WTC11 (cell line): ENCODE measurements at places on chromosomes 16 and 17. TPM values are rescaled to one million over a fixed set of nuclear protein-coding genes. Genes with fewer than 3 reads are reported as not detected.

Gene DNAH17
- 0.73 to 0.94 TPM (median 0.87 TPM) in 3 replicates for total RNA-seq

Gene SCIMP
- not detected in 3 replicates for total RNA-seq

Gene FBXO39
- total RNA-seq, result not detected in 3 replicates

Gene ZNF19
- 3.3 to 4.3 TPM (median 3.5 TPM) in 3 replicates for total RNA-seq

Gene ADAMTS18
- total RNA-seq, result 0.17 to 0.94 TPM (median 0.23 TPM) in 3 replicates

Gene TRPV2
- total RNA-seq, result 3.5 to 4.9 TPM (median 4.3 TPM) in 3 replicates

Gene ARMC7
- 13.2 to 15.9 TPM (median 14.8 TPM) in 3 replicates for total RNA-seq

Gene PVALEF
- total RNA-seq, result not detected in 3 replicates

Gene SLC5A11
- total RNA-seq, result 0.11 to 0.23 TPM in 2 of 3 replicates, not detected in the other

Gene DCXR
- total RNA-seq, result 114 to 130 TPM (median 120 TPM) in 3 replicates

Gene MYLK3
- 0.30 to 0.79 TPM (median 0.41 TPM) in 3 replicates for total RNA-seq

- H3K36me3 ChIP-seq, result peaks cover 35% of the 10 kb centered on the region
- no peaks in the 10 kb centered on the region for H3K27me3 ChIP-seq
- no peak overlapping the region for H3K27ac ChIP-seq
- H3K4me1 ChIP-seq, result peaks cover 10% of the 10 kb centered on the region
- DNase-seq, result no peak
These were observed 2.0 kb upstream of the TEDC2 start for GRCh38 chr16:2457946-2458345.

GRCh38 chr16:784431-784830 is 3.8 kb downstream of the RPUSD1 start:
- H3K27ac ChIP-seq, result no peak overlapping the region
- H3K27me3 ChIP-seq, result no peaks in the 10 kb centered on the region
- DNase-seq, result no peak
- no peak overlapping the region for H3K4me3 ChIP-seq

GRCh38 chr17:58052945-58053715 is 30.1 kb upstream of the DYNLL2 start:
- no peaks in the 10 kb centered on the region for H3K4me1 ChIP-seq
- no peak overlapping the region for H3K4me3 ChIP-seq
- H3K36me3 ChIP-seq, result no peaks in the 10 kb centered on the region
- no peak overlapping the region for H3K27ac ChIP-seq
- DNase-seq, result no peak
- no peaks in the 10 kb centered on the region for H3K27me3 ChIP-seq

DNA sequence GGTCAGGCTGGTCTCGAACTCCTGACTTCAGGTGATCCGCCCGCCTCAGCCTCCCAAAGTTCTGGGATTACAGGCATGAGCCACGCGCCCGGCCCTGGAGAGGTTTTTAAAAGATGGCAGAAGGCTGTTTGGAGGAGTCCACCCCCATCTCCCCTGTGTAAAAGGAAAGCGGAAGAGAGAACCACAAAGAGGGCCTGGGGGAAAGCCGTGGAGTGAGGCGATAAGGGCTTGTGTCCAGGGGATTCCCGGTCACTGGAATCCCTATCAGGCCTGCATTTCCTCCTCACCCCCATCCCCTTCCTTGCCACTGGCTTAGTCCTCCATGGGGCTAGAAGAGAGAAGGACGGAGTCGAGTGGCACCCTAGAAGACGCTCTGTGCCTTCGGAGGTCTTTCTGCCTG is at the start of gene GP1BA:
TSS of gene GP1BA (plus strand) at position 315 of the 400 bp plus-strand sequence. CDS start 328 bp downstream, outside the sequence.
- H3K36me3 ChIP-seq, result 0 out of 2 replicates have a peak, but pooled peaks cover 8% of the 10 kb centered on the region
- H3K4me1 ChIP-seq, result peaks cover 9% of the 10 kb centered on the region
- H3K27me3 ChIP-seq, result no peaks in the 10 kb centered on the region
- no peak within 1 kb of the TSS for H3K27ac ChIP-seq
- no peak within 1 kb of the TSS for H3K4me3 ChIP-seq

DNA sequence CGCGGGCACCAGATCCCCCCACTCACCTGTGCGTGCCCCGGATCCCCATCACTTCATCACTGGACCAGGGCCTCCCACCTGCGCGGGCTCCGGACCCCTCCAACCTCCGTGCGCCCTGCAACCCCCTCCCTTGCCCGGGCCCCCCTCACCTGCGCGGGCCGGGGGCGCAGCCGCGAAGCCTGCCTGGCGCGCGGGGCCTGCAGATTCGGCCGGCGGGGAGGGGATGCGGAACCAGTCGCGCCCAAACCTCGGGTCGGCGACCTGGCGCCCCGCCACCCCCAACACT is 202 bp downstream of the CEP131 start:
- H3K4me3 ChIP-seq, result peak overlapping the region; percentile 71
- DNase-seq, result no peak
- H3K4me1 ChIP-seq, result peaks cover 17% of the 10 kb centered on the region
- peaks cover 20% of the 10 kb centered on the region for H3K27me3 ChIP-seq
- no peak overlapping the region for H3K27ac ChIP-seq

- DNase-seq, result no peak
- no peaks in the 10 kb centered on the region for H3K27me3 ChIP-seq
- H3K4me3 ChIP-seq, result no peak overlapping the region
These were observed 120.3 kb downstream of the ANKRD11 start for GRCh38 chr16:89370081-89370511.

DNA sequence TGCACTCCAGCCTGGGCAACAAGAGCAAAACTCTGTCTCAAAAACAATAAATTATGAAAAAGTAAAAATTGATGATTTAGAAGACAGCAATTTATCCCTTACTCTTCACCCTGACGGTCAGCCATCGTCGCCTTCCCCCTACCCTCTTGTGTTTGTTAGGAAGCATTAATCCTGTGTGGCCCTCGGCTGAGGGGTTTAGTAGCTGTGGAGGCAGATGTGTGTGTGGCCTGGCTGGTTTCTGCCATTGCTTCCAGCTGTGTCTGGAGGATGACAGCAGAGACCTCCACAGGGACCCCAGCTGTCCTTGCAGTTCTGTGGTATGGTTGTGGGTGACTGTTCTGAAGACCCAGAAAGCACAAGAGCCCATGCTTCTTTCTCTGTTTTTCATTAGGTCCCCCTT is 25.9 kb downstream of the DBNDD1 start:
- H3K27ac ChIP-seq, result peak overlapping the region; percentile 65; the same call in 1 of the 2 replicates
- no peak overlapping the region for H3K4me3 ChIP-seq
- H3K27me3 ChIP-seq, result peaks cover 12% of the 10 kb centered on the region; the same call in 1 of the 2 replicates
- DNase-seq, result no peak
- peaks cover 64% of the 10 kb centered on the region for H3K36me3 ChIP-seq

GRCh38 chr16:75534560-75535205 is 1.2 kb downstream of the CHST5 start:
- H3K4me1 ChIP-seq, result no peaks in the 10 kb centered on the region
- H3K27ac ChIP-seq, result no peak overlapping the region
- DNase-seq, result no peak
- H3K4me3 ChIP-seq, result no peak overlapping the region

GRCh38 chr17:13140750-13141149 is 122.9 kb upstream of the ELAC2 start:
- peak; percentile 12 for DNase-seq
- H3K36me3 ChIP-seq, result peaks cover 32% of the 10 kb centered on the region
- 0 out of 2 replicates have a peak overlapping the region, but pooled peaks have one; percentile 14 for H3K4me3 ChIP-seq

DNA sequence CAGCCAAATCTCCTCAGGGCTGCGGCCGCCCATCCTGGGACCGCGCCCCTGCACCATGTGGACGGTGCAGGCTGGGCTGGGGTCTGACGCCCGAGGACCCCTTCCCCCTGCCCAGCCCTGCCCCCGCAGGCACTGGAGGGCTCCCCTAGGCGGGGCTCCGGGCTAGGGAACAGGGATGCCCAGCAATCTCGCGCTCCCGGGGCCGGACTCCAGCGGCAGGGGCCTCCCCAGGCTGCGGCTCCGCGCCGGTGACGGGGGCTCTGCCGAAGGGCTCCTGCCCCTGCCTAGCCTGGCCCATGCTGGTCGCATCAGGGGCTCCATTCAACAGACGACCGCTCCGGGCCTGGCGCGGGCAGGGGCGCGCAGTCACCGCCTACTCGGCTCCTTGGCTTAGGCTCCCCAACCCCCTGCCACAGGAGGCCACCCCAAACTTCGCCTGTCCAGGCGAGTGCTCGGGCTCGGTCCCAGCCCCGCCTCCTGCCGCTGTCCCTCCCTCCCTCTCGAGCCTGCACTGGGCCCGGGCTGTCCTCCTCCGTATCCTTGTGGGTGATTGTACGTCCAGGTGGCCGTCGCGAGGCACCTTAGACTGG is 27.4 kb upstream of the ADORA2B start:
- peaks cover 4% of the 10 kb centered on the region; the same call in 1 of the 2 replicates for H3K36me3 ChIP-seq
- H3K4me3 ChIP-seq, result peak overlapping the region; percentile 69
- H3K27me3 ChIP-seq, result peaks cover 23% of the 10 kb centered on the region
- peak overlapping the region; percentile 36; the same call in 1 of the 2 replicates for H3K27ac ChIP-seq

GRCh38 chr16:4019371-4019791 is 96.9 kb downstream of the ADCY9 start:
- no peak for DNase-seq
- H3K27me3 ChIP-seq, result no peaks in the 10 kb centered on the region
- H3K27ac ChIP-seq, result no peak overlapping the region
- H3K36me3 ChIP-seq, result no peaks in the 10 kb centered on the region

DNA sequence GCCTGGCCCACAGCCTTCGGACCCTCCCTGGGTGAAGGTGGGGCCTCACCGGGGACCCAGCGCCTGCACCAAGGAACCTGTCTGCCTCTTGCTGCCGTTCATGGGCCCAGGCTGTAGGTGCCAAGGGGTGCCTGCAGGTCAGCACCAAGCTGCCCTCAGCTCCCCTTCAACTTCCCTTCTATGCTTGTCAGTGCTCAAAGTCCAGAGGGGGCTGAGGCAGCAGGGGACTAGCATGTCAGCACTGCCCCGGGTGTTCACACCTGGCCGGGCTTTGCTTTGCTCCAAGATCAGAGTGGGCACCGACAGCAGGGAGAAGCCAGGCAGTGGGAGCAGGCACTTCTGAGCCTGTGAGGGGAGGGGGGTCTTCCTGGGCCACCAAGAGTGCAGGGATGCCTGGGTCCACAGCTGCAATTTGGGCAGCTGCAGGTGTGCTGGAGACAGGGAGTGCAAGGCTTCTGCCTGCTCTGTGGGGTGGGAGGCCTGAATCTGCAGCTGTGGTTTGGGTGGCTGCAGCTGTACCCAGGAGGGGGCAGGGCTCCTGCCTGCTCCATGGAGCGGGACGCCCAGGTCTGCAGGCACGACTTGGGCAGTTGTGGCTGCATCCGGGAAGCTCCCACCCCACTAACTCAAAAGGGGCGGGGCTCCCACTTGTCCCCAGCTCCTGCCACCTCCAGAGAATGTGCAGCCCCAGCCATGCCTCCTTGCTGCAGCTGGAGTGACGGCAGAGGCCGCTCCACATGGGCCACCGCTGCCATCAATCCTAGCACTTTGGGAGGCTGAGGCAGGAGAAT is 27.6 kb upstream of the PRM1 start:
- DNase-seq, result peak; percentile 41
- H3K27ac ChIP-seq, result no peak overlapping the region
- H3K4me1 ChIP-seq, result peaks cover 52% of the 10 kb centered on the region
- H3K27me3 ChIP-seq, result no peaks in the 10 kb centered on the region
- no peak overlapping the region for H3K4me3 ChIP-seq
- no peaks in the 10 kb centered on the region for H3K36me3 ChIP-seq

GRCh38 chr16:89155851-89156739 is 15.5 kb upstream of the CDH15 start:
- H3K27me3 ChIP-seq, result peaks cover 5% of the 10 kb centered on the region
- H3K27ac ChIP-seq, result no peak overlapping the region
- no peaks in the 10 kb centered on the region for H3K4me1 ChIP-seq
- no peak overlapping the region for H3K4me3 ChIP-seq
- peaks cover 13% of the 10 kb centered on the region for H3K36me3 ChIP-seq
